H7 (cell line): ENCODE measurements at places on chromosomes 3 and 15. TPM values are rescaled to one million over a fixed set of nuclear protein-coding genes. Genes with fewer than 3 reads are reported as not detected.

DNA sequence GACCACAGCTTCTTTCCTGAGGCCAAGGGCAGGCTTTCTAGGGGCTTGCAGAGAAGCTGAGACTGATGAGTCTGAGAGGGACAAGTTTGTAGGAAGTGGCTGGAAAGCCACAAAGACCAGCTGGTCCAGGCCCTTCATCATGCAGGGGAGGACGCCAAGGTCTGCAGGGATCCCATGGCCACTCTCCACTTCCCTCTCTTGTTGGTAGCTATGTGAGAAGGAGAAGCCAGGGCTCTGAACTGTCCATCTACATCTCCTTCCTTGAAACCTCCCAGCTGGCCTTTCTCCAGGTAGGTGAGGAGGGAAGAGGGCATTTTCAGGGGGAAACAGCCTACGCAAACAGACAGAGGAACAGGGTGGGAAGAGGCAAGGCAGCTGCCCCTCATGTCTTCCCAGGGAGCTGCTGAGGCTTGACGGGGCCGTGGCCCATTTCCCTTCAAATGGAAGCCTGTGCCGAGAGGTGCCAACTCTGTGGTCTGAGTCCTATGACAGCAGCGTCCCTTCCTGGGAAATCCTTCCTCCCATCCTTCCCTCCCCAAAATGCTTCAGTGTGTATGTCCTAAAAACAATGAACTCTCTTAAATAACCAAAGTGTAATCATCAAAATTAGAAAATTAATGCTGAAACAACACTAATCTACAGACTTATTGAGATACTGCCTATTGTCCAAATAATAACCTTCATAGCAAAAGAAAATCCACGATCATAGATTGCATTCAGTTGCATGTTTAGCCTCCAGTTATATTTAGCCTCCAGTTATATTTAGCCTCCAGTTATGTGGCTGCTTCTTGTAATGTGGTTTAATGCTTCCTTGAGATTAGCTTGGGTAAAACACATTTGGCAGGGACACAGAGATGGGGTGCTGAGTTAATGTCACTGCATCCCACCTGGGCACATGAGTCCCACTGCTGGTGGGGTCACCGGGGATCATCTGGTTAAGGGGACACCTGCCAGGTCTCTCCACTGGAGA, 36.0 kb downstream of the GNB5 start:
- DNase-seq = no peak

GRCh38 chr3:21421096-21421495, 329.9 kb downstream of the ZNF385D start:
- DNase-seq = no peak

The C3orf70 gene
- 0.63 and 1.1 TPM in 2 replicates for total RNA-seq

- peak; percentile 34 for DNase-seq
Observed at GRCh38 chr15:78204351-78205309, 29.7 kb downstream of the ACSBG1 start.

- no peak for DNase-seq
Observed at GRCh38 chr3:120114981-120115380, 20.7 kb upstream of the GSK3B start.

- peak; percentile 44 for DNase-seq
Observed at GRCh38 chr15:99404454-99404853, 153.2 kb downstream of the LRRC28 start.

DNA sequence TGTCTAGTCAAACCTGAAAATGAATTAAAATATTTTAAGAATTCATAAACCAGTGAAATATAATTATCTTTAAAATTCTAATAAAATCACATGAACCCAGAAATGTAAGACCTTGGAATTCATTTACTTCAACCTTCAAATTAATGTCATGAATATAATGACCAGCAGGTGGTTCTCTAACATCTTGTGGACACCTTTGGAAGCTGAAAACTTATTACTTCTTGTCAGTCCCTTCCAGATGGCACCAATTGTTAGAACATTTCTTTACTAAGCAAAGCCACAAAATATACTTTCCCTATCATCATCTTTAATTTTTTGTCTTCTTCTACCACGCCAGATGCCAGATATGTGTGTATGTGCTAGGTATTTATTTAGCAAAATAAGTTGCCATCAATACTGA, 240.0 kb downstream of the MBNL1 start:
- DNase-seq = no peak

GRCh38 chr3:161694682-161695564, 198.3 kb downstream of the OTOL1 start:
- no peak for DNase-seq

GRCh38 chr15:52039925-52040781, 21.1 kb downstream of the MAPK6 start:
- DNase-seq = no peak

The CHST14 gene
- total RNA-seq = 11.7 and 15.2 TPM in 2 replicates

DNA sequence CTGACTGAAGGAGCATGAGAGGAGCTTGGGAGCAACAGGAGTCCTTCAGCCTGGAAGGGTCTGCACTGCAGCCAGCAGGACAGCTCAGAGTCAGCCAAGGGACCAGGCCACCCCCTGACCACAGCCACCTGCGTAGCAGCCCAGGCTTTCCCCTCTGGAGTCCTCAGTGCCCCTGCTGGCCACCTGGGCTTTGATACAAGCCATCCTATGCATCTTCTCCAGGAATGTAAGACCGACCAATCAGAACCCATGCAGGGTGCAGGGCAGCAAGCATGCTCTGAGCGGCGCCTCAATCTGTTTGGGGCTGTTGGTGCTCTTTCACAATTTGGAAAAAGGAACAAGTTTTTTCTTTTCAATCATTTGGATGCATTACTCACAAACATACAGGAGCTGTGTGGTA, 52.0 kb downstream of the DZIP1L start:
- peak; percentile 45 for DNase-seq

GRCh38 chr3:26074080-26074479, 284.2 kb downstream of the OXSM start:
- DNase-seq = no peak

- DNase-seq = no peak
Observed at GRCh38 chr3:146598535-146598934, 6.6 kb downstream of the PLSCR5 start.

- no peak for DNase-seq
Observed at GRCh38 chr3:195818301-195818700, 6.6 kb upstream of the MUC4 start.

GRCh38 chr15:25731411-25731810, 131.7 kb downstream of the ATP10A start:
- no peak for DNase-seq

The SUMF1 gene
- total RNA-seq = 11.6 and 16.9 TPM in 2 replicates
